ENCODE measurements at places on chromosomes 7 and 10. TPM values are rescaled to one million over a fixed set of nuclear protein-coding genes. Genes with fewer than 3 reads are reported as not detected.

The LRMDA gene
- 2.3 TPM for total RNA-seq

The PAPOLB gene
- not detected for total RNA-seq

The NUTM2E gene
- not detected for total RNA-seq

The ITGB8 gene
- total RNA-seq = 21.0 TPM

The HK1 gene
- 265 TPM for total RNA-seq

The NPFFR1 gene
- not detected for total RNA-seq

The GRM3 gene
- not detected for total RNA-seq

The CSGALNACT2 gene
- 17.8 TPM for total RNA-seq

The LMOD2 gene
- total RNA-seq = not detected

The PRF1 gene
- total RNA-seq = not detected

The OPN1SW gene
- total RNA-seq = not detected

The CYP3A4 gene
- total RNA-seq = not detected

Measured in smooth muscle cell of the coronary artery (primary cell).